Left lobe of liver (tissue), 2 donors: ENCODE measurements at places on chromosomes 2 and 18.

DNA sequence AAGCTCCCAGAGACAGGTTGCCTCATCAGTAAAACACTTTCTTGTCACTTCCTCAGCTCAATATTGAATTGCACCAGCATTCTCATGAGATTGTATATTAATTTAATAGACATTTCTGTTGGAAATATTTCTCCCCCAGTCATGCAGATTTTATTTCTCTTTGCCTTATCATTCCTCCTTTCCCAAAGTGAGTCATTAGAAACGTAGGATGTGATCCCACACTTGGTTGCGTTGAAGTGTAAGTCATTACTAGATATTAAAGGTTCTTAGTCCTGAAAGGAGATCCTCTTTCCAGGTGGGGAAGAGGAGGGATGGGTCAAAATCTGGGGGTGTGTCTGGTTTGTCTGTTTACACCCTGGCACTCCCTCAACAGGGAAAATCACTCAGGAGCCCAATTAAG lies 438.2 kb downstream of the SLC4A3 start:
- no peak for DNase-seq

GRCh38 chr2:68385220-68385906 lies 20.3 kb downstream of the PLEK start:
- DNase-seq = no peak

- no peak for DNase-seq
Measured at GRCh38 chr2:2940702-2941101, 436.9 kb downstream of the EIPR1 start.

DNA sequence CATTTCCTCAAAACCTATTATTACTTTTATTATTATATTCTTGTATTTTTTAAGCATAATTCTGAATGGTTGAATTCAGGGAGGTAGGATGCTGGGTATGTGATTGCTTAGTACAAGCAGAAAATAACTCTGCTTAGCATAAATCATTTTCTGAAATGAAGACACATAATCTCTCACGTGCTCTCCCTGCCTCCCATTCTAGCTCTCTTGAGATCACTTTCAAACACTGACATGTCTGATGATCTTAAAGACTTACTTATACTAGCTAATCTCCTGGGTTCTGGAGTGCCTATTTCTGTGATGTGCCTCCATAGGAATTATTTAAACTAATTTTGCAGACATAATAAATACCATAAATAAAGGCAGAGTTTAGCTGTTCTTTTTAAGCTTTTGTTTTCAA lies 1136.0 kb downstream of the SUCLG1 start:
- DNase-seq = no peak

DNA sequence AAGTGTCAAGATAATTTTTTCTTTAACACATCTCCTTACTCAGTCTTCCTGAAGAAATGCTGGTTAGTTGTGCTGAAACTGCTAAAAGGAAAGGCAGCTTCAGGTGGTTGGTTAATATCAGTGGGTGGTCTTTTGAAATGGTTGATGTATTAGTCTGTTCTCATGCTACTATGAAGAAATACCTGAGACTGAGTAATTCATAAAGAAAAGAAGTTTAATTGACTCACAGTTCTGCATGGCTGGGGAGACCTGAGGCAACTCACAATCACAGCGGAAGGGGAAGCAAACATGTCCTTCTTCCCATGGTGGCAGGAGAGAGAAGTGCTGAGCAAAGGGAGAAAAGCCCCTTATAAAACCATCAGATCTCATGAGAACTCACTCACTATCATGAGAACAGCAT lies 125.9 kb upstream of the CYRIA start:
- DNase-seq = no peak

DNA sequence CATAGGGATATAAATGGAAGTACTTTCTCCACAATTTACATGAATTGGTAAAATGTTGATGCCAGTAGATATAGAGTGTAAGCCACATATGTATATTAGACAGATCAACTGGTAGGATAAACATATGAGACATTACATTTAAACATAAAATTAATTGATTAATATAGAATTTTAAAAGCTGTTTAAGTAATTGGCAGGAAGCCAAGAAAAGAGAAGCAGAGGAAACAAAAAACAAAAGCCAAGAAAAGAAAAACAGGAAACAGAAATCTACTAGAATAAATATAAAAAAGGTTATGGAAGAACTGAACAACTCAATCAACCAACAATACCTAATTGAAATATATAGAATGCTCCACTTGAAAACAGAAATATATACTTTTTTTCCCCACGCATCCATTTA lies 920.1 kb upstream of the TMEFF2 start:
- no peak for DNase-seq

DNA sequence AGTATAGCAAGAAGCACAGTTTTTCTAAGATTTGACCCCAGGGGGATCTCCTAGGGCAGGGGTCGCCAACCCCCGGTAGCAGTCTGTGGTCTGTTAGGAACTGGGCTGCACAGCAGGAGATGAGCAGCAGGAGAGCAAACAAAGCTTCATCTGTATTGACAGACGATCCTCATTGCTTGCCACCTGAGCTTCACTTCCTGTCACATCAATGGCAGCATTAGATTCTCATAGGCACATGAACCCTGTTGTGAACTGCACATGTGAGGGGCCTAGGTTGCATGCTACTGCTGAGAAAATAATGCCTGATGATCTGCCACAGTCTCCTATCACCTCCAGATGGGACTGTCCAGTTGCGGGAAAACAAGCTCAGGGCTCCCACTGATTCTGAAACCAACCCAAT lies 136.2 kb downstream of the RGPD3 start:
- no peak for DNase-seq

DNA sequence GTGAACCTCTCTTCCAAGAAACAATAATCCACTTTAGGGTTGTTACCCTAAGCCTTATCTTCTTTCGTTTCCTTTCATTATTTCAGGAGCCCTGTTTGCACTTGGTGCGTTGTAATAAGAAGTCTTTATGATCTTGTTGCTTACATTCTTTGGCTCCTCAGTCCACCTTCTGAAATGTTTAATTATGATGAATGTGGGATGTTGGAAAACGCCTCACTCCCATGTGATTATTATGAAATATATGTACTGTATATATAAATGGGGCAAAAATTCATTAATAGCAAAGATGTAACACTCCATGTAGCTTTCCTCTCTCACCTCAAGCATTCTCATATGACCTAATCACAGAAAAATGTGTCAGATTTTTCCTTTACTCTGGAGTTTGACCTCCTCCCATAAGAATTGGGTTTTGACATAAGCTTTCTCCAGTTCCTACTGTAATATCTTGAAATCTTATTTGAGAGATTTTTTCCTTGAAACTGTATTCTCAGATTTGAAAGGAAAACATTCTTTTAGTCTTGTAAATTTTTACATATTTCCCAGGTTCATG lies 397.2 kb upstream of the FANCL start:
- DNase-seq = no peak

GRCh38 chr2:27191070-27191829 lies 20.6 kb upstream of the ATRAID start:
- no peak for DNase-seq

DNA sequence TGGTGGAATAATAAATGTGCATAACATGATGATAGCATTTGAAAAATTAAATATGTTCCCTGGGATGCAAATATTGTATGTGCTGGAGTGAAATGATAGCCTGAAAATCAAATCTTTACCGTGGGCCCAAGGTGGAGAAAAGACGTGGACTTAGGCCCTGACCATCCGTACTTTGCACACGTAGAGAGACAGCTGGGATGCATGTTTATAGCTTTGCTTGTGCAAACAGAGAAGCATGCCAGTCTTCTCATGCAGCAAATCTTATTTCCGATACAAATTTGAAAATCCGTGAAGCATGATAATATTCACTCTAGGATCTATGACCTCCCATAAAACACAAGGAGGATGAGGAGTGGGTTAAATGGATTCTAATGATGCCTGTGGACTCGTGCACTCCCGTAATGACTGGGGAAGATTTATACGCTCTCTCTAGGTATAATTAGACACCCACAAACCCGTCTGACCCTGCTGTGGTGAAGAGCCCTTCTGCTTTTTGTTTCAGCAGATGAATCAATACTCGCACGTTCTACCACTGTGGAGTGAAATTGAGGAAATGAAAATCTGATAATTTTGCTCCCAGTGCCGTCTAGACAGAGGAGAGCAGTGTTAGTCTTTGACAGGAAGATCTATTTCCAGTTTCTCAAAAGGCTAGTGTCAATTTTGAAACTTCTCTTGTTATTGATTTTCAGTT lies 810.3 kb upstream of the SALL3 start:
- DNase-seq = no peak

GRCh38 chr2:162480067-162480466 lies 136.1 kb downstream of the GCA start:
- no peak for DNase-seq

- DNase-seq = no peak
Measured at GRCh38 chr18:41024792-41025191, 930.2 kb upstream of the PIK3C3 start.

GRCh38 chr2:164920430-164920829 lies 34.9 kb downstream of the SLC38A11 start:
- no peak for DNase-seq

- DNase-seq = no peak
Measured at GRCh38 chr2:26438526-26438925, 36.8 kb downstream of the DRC1 start.

DNA sequence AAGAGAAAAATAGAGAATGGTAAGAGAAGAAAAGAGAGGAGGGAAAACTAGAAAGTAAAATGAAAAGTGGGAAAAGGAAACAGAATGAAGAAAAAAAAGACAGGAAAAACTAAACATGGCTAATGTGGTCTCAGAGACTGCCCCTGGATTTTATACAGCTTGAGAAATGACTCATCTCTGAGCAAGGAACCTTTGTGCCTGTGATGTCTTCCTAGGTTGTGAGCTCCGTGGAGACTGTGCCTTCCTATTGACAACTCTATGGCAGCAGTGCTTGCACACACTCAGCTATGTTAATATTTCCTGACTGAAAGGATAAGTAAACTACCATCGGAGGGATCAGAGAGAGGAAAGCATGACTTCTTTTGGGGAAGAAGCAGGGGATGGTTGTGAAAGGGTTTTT lies 203.8 kb downstream of the RDH14 start:
- no peak for DNase-seq

- DNase-seq = no peak
Measured at GRCh38 chr2:112754564-112754963, 9.8 kb downstream of the CKAP2L start.

DNA sequence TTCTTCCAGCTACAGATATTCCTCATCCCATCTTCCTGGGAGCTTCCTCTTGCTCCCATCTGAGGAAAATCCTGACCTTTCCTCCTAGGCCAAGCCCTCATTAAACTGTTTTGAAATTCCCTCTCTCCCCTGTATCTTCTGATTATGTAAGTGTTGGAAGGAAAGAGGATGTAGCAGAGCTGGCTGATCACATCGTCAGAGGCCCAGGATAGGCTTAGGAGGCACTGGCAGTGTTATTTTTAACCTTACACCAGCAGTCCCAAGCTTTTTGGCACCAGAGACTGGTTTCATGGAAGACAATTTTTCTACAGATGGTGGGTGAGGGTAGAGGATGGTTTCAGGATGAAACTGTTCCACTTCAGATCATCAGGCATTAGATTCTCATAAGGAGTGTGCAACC lies 630.4 kb downstream of the EPHA4 start:
- no peak for DNase-seq

DNA sequence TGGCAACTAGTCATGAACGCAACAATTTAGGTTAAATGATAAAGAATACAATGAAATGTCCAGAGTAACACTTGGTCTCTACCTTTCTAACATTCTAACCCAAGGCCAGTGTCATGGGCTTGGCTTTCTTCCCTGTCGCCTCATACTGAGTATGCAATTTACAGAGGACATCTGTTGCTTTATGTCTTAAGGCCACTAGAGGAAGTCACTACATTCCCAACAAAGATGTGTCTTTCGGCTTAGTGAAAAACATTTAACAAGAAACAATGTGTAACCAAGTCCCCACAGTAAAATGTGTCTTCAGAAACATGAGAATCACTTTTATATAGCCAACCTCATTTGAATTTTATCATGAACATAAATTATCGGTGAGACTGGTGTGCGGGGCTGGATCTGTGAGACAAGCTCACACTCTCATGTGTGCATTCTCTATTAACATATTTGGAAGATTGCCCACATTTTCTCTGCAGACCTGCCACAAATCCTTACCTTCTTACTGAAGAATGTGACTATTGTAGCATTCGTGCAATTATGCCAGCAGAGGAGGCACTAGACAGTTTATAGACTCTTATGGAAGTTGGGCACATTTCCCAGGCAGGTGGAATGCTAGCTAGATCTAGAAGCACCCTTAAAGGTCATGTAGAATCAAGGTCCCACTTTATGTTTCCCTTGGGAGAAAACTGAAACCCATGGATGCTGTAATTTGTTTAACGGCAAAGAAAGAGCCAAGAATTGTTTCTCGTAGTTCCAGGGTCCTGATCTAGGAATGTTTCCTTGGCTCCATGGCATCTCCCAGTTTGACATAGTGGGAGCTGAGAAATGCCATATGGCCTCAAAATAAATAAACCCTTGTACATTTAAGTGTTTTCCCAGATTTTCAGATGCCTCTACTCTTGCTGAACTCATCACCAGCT lies 101.8 kb downstream of the CD226 start:
- DNase-seq = no peak

DNA sequence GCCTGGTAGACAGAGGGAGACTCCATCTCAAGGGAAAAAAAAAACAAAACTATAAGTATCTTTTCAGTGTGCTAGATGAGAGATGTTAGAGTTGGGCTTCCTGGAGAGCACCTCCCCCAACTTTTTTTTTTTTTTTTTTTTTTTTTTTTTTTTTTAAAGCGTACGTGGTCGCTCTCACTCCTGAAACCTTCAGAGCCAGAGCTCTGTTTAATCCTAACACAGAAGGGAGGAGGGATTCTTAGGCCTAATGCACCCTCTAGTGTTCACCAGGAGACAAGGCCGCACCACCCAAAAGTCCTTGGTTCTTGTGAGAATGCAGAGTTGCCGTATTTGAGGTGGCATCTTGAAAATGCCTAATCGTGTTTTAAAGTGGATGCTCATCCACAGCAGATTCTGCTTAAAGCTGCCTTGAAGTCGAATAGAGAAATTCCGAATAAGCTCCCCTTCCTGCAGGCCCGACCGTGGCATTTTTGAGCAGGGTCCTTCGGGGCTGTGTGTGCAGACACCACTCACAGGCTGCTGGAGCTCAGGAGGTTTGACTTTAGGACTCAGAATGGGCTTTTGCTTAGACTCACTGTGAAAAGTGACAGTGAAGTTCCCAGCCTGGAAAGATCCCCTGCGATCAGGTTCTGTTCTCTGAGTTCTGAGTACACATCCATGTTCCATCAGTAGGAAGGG lies 252.6 kb downstream of the AGAP1 start:
- DNase-seq = peak; percentile 52

GRCh38 chr2:231810905-231811304 lies 24.7 kb downstream of the COPS7B start:
- DNase-seq = no peak

GRCh38 chr2:152464851-152465470 lies 130.0 kb downstream of the FMNL2 start:
- no peak for DNase-seq

- no peak for DNase-seq
Measured at GRCh38 chr2:65392609-65393008, 39.8 kb downstream of the SPRED2 start.
